Stimulated activated CD4-positive, alpha-beta T cell treated with anti-CD3 and anti-CD28 coated beads, Interleukin-1b, Interleukin-23, amount 100 ng/mL, for 1 hour (primary cell): ENCODE measurements at places on chromosomes 5 and 9.

DNA sequence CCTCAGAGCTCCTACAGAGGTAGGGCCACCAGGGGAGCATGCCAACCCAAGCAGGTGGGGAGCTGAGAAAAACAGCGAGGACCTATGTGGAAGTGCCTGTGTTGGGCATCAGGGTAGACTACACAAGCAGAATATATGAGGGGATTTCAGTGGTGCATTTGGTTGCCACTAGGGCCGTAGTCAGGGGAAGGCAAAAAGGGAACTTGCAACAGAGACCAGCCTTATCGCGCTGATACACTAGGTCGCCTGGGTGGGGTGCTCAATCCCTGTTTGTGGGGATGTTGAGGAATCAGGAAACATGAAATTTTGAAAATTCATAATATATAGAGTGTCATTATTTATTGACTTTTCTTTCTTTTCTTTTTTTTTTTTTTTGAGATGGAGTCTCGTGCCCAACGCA is 370.9 kb upstream of the PRR16 start:
- DNase-seq: no peak

DNA sequence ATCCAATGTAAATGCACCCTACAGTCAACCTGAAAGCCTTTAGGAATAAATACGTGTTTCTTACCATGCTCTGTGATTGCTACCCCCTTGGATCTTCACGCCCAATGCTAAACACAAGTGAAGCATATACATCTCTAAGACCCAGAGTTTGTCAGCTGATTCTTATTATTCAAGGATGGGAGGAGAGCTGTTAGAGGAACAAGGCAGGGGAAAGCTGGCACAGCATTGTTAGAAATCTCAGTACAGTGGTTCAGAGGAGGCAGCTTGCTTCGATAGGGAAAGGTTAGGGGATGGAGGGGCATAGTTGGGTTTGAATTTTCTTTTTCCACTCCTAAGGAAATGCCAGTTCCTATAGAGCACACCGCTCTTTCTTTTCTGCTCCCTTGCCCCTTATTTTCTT is 16.7 kb upstream of the TAF11L2 start:
- no peak for DNase-seq

DNA sequence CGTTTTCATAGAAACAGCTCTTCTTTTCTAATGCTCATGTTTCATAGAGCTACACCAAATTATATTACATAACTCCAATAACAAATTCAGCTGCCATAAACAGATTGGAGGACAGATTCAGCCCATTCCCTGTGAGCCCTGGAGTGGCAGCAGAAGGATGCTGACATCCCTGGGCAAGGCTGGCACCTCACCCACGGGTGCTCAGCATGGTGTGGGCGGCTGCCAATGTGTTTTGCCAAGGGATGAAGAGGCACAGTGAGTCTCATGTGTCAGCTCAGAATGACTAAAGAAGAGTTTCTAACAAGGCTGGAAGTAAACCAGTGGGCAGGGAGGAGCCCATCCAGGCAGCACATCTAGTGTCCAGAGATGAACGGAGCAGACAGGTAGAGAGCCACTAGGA is 127.1 kb upstream of the ICE1 start:
- DNase-seq: no peak

- DNase-seq: no peak
Observed at GRCh38 chr5:135993335-135993879, 35.4 kb upstream of the TGFBI start.

DNA sequence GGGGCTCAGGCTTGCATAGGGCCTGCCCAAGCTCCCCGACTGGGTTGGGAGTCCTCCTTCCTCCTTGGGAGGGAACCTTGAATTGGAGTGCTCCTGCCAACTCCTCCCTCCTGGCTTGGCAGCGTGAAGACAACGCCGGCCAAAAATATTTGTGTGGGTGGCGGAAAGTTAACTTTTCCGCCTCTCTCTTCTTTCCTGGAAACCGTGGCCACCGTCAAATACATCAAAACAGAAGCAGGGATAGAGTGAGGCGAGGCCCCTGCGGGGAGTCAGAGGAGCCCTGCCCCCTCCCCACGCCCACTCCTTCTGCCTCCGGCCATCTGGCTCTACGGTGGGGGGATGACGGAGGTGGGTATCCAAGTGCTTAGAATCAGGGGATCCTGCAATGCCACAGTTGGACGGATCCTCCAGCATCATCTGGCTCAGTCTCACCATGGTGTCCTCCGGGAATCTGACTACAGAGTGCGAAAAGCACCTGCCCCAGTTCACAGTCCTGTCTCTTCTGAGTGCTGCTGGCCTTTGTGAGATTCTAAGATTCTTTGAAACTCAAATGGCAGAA is 25.2 kb upstream of the SYNPO start:
- DNase-seq: no peak

DNA sequence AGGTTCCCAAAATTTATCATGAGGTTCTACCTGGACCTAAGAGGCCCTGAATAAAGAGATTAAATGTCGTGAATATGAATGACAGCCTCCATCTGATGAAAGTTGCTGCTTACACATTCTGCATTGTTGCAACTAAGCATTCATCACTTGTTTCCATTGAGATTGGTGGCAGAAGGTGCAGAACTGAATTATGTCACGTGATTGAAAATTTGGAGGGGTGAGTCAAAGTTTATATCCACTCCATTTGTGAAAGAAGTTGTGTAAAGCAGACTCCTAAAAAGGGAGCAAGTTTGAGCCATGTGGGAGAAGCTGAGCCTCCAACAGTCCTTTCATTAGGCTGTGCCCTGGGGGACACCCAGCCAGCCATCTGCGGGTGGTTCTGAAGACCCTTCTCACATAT is 4.9 kb upstream of the PTCH1 start:
- DNase-seq: no peak

- no peak for DNase-seq
Observed at GRCh38 chr5:149060325-149060724, 2.5 kb downstream of the SH3TC2 start.

DNA sequence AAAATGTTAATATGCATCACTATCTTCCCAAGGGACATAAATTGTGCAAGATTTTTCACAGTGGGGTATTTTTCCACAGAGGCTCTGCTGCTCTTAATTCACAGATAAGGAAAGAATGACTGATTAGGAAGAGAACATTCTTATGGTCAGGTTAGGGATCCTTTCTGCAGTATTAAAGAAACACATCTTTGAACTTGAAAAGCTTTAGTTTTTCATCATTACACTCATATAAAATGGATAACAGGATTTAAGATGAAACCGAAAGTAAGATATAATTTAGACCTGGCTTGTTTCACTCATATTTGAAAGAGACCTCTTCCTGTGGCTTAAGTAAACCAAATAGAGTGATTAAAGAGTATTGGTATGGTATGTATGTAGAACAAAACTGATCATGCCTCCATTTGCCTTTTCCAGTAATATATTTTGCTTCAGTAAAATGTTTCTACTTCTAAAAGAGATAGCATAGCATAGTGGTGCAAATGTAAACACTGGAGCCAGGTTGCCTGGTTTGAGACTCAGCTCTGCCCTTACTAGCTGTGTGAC is 160.0 kb downstream of the PRR16 start:
- DNase-seq: no peak

- DNase-seq: no peak
Observed at GRCh38 chr5:66958980-66959641, 237.5 kb downstream of the CD180 start.

GRCh38 chr5:6083311-6083978 is 294.9 kb downstream of the MED10 start:
- DNase-seq: no peak

DNA sequence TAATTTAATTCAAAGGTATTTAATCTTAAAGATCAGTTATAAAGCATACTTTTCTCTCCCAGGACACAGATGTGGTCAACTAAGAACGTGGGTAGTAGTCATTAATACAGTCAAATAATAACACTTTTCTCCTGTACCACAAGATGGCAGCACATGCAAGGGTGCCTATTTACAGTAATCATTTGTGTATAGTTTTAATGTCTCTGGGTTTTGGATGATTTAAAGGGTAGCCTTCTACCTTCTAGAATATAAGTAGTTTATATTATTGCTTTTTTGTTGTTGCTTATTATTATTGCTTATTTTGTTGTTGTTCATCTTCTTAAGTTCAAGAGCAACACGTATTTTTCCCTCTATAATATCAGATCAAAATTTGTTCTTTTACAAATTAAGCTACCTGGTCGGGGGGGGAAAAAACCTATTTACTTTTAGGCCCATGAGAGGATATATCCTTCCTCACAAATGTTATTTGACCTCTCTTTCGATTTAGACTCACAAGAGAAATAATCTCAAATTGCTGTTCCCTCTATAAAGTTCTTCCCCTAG is 59.6 kb upstream of the SLC27A6 start:
- DNase-seq: peak; percentile 3

GRCh38 chr5:102314328-102314727 is 18.2 kb upstream of the SLCO4C1 start:
- no peak for DNase-seq

GRCh38 chr5:157546456-157547100 is 29.0 kb downstream of the ADAM19 start:
- no peak for DNase-seq

DNA sequence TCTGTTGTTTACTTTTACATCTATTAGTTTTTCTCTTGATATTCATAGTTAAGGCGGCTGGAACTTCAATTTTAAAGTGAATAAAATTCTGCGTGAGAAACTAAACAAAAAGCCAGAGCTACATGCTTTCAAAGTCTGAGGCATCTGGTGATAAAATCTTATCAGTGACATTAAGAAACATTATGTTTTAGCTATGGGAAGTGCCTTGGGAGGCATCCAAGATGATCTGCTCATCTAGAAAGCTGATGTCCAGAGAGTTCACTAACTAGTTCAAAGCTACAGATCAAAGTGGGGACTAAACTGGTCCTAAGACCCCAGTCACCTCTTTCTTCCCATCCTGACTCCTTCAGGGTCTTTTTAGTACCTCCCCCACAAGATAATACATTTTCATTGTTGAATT is 37.2 kb downstream of the MRPS27 start:
- no peak for DNase-seq
